ENCODE measurements at places on chromosomes 1 and 21. TPM values are rescaled to one million over a fixed set of nuclear protein-coding genes. Genes with fewer than 3 reads are reported as not detected.

DNA sequence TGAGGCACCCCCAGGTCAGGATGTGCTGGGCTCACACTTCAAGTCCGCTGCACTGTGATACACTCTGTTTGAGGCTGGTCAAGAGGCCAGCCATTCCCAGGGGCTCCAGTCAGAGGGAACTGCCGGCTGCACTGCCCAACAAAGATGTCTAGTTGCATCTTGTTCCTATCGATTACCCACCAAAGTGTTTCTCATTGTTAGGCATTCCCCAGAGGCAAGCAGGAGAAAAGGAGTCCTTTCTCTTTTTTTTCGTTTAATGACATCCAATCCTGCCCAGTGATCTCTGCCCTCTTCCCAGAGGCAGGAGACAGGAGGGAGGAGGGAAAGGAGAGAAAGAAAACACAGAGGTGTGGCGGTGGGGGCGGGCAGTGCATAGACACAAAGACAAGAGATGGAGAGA, 150.4 kb downstream of the OMA1 start:
- DNase-seq, result no peak

DNA sequence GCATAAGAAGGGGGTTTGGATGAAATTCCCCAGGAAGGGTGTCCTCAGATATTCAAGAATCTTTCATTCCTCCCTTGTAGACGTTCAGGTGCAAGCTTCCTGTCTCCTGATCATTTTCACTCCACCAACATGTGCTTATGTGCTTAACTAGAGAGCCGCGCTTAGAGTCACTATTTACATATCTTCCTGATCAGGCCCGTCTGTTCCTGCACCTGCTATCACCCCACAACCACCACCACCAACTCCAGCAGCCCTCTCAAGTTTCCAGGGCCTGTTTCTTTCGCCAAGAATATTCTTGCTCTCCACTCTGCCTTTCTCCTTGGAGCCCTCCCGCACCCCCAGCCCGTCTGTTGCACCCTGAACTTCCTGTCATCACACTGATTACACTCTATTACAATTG, 113.4 kb downstream of the SPSB1 start:
- DNase-seq, result no peak

DNA sequence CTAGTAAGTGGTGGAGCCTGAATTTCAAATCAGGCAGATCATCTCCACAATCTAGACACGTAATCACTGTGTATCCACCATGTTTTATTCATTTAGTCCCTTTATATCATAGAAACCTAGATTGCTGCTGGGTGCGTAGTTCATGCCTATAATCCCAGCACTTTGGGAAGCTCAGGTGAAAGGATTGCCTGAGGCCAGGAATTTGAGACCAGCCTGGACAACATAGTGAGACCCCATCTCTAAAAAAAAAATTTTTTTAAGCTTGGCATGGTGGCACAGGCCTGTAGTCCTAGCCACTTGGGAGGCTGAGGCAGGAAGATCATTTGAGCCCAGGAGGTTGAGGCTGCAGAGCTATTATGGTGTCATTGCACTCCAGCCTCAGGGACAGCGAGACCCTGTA, 10.1 kb downstream of the MED18 start:
- no peak for DNase-seq

GRCh38 chr1:163071405-163072255, 2.5 kb downstream of the RGS4 start:
- peak; percentile 68 for DNase-seq

GRCh38 chr21:37208056-37208721, 58.9 kb downstream of the VPS26C start:
- DNase-seq, result peak; percentile 68

DNA sequence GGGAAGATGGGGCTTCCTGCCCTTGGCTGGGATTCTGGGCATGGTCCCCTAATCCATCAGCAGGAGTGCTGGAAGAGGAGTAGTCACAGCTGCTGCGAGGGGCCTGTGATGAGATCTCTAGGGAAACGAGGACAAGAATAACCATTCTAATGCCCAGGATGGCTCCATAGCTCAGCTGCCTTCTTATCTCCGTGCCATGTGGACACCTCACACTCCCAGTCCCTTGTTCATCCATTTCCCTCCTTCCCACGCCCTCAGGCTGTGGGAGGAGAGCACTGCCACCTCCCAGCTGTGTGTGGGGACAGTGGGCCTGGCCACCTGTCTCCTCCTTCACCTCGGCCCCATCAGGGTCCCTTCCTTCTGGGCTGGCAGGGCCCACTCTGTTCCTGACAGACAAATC, 16.1 kb upstream of the ETV3 start:
- DNase-seq, result no peak

DNA sequence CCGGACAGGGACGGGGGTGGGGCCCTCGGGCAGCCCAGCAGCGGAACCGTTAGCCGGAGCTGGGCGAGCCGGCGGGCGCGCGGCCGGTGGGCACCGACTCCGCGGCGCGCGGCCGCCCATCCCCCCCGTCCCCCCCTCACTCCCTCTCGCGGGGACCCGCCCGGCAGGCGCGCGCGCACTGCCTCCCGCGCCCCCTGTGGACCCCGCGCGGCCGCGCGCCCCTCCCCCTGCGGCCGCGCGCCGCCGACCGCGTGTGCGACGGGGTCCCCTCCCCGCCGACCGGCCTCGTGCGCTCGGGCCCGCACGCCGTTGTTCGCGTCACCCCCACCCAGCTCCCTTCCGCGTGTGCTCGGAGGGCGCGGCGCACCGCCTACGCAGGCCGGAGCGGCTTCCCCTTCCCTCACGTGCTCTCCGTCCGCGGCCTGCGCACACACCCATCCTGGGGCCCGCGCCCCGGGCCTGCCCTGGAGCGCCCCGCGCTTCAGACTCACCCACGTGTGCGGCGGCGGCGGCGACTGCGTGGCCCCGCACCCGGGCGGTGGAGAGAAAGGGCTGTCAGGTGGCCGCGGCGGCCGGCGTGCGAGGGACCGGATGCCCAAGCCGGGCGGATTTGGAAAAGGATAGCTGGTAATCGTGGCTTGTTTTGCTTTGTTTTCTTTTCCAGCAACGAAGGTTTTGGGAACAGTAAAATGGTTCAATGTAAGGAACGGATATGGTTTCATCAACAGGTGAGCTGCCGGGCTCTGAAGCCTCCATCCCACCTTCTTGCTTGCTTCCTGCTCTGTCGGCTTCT, 717 bp downstream of the YBX1 start:
- DNase-seq, result peak; percentile 82

- no peak for DNase-seq
These were observed 105.3 kb downstream of the MAST2 start for GRCh38 chr1:45908611-45909140.

DNA sequence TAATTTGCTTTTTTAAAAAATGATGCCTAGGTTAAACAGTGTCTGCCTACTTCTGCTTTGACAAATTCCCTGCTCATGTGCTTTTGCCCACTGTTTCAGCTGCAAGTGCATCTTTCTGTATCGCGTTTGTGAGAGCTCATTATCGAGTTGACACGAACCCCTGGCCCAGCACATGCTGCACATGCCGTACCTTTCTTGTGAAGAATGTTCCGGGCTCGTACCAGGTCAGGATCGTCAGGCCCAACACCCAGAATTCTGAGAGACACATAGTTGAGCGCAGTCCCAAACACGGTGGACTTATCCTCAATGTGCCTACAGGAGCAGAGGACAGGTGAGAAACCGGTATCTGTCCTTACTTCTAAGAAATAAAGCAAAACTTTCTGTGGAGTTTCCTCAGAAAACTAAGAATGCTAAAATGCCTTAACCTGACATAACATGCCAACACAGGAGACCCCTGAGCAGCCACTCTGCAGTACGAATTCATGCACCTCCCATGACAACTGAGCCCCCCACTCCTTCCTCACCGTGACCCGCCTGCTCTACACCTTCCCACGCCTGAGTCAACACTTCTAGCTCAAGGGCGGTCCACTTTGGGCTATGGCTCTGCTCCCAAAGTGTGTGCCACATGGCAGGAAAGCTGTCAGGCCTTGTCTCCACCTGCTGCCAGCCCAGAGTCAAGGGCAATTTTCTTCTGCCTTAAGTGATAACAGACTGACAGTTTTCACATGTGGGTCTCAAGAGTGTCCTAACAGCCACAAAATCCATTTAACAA, 6.7 kb downstream of the LSS start:
- DNase-seq, result no peak

DNA sequence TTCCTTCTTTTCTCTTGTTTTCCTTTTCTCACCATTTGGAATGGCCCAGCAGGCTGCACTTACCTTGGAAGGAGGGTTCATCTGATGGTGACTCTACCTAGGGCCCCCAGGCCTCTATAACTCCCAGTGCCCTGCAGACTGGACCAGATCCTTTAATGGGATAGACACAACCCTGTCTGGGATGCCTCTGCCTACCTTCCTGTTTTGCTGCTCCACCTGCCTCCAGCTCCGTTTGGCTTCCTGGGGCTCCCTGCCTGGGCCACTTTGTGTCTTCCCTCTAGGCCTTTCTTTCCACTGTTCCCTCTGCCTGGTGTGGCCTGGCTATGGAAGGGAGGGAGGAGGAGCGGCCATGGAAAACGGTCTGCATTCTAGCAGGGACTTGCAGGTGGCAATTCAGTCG, 7.5 kb downstream of the PCSK9 start:
- DNase-seq, result no peak

DNA sequence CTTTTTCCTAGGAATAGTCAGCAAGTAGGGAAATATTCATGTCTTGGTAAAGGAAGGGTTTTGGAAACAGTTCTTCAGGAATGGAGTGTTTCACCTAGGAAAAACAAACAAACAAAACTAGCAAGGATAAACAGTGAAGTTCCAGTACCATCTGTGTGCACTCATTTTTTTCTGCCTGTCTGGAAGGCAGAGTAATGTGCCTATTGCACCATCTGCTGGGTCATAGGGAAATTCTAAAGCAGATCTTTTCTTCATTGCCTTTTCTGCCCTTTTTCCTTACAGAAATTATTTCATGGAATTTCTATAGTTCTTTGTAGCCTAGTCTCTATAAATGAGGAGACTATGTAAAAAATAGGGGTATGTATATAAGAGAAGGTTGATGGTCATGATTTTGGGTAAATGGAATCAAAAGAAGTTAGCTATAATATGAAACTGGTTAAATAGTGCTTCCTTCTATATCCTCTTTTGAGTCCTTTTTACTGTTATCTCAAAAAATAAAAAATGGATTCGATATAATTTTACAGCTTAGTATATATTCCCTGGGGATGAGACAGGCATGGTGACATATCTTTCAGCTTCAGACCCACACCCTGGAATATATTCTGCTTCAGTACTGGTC, 3.4 kb upstream of the HRNR start:
- peak; percentile 7 for DNase-seq

- DNase-seq, result no peak
These were observed 188.3 kb upstream of the CAMK1G start for GRCh38 chr1:209395169-209395568.

DNA sequence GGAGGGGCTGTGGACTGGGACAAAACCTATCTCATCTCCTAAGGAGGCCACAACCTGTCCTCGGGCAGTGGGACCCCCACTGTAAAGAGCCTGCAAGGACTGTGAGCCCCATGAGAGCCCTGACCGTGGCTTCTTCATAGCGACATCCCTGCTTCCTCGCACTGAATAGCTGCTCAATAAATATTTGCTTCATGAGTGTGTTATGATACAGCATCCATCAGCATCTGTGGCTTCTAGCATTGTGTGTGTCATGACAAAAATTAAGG, 40.5 kb upstream of the CSF3R start:
- no peak for DNase-seq

DNA sequence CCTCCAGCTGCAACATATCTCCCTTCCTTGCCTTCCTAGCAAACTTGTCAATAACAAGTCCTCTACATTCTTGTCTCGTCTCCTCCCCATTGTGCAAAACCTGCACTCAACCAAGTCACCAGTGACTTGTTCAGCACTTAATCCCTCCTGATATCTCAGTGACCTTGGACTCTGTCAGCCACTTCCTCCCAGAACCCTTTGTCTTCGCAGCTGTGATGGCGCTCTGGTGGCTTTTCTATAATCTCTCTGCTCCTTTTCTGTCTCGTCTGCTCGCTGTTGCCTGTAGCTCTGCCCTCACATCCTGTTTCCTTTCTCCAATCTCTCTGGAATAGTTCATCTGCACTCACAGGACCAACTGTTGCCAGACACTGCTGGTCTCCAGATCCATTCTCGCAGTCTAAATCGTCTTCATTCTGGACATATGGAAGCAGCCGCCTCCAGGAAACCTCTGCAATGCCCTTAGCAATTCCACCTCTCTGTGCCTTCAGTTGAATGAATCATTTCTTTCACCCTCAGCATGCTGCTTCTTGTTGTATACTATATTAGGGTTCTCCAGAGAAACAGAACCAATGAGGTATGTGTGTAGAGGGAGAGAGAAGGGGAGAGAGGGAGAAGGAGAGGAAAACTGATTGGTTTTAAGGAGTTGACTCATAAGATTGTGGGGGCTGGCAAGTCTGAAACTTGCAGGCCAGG, 17.4 kb upstream of the IFNAR2 start:
- DNase-seq, result no peak

GRCh38 chr1:90133133-90133532, 138.2 kb downstream of the ZNF326 start:
- peak; percentile 83 for DNase-seq

Gene FMO3
- not detected for total RNA-seq

Gene A3GALT2
- not detected for total RNA-seq

Gene CNR2
- total RNA-seq, result 1.3 TPM

Gene KRTAP12-2
- total RNA-seq, result under 0.01 TPM

Gene OXCT2
- 1.6 TPM for total RNA-seq

Gene PIGR
- total RNA-seq, result not detected

Gene CLDN17
- not detected for total RNA-seq

Gene CRABP2
- 0.27 TPM for total RNA-seq

Gene LCE1A
- total RNA-seq, result not detected

Gene TDRD5
- total RNA-seq, result under 0.01 TPM

Gene SPRR2B
- total RNA-seq, result not detected

Gene TMEM52
- total RNA-seq, result 0.27 TPM

Gene GJB3
- total RNA-seq, result under 0.01 TPM

Data from hematopoietic multipotent progenitor cell (in vitro differentiated cells).